ENCODE measurements at places on chromosomes 6 and 20.

DNA sequence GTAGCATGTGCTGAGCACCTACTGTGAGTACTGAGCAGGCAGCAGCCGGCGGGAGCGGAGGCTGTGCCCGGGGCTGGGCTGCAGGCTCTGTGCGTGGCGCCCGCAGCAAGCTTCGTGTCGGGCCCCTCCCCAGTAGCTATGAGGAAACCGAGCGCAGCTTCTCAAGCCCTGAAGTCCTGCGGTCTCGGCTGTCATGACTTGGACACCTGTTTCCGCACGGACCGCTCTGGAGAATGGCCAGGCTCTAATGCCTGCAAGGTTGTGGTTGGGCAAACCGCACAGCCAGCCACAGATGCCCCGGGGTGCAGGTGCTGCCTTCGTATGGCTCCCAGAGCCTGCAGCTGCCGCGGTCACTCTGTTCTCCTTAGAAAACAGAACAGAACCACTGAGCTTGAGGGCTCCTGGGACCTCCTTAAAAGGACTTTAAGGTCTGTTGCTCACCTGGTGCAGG is 33.7 kb downstream of the PYGB start:
- DNase-seq, result no peak

DNA sequence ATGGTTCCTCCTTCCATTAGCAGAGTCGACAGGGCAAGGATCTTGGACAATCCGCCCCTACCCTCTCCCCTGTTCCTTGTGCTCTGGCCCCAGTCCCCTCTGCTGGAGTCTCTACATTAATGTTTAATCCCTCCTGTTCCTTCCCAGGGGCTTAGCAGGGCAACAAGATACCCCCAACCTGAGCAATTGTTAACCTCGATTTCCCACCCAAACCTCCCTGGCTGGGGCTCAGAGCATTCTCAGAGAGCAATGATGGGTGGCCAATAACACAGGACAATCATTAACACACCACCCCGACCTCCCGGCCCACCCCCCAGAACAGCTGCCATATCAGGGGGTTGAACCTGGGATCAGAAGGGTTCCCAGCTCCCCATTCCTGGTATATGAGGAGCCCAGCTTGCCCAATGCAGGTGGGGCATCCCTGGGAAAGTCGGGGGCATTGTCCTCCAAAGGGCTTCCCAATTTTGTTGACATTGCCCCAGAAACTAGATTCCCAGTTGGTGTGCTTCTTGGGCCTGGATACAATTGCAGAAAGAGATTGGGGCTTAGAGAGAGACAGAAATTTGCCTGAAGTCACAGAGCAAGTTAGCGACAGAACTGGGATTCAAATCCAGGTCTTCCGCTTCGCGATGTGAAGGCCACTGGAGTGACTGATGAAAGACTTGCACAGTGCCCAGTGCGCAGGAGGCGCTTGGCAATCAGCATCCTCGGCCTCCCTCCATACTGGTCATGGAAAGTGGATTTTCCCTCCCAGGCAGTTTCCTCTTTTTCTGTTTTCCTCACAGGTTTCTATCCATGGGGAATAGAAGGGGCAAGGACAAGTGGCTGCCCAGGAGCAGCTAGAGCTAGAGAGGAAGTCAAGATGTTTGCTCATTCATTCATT is 59.6 kb upstream of the TTPAL start:
- no peak for DNase-seq

DNA sequence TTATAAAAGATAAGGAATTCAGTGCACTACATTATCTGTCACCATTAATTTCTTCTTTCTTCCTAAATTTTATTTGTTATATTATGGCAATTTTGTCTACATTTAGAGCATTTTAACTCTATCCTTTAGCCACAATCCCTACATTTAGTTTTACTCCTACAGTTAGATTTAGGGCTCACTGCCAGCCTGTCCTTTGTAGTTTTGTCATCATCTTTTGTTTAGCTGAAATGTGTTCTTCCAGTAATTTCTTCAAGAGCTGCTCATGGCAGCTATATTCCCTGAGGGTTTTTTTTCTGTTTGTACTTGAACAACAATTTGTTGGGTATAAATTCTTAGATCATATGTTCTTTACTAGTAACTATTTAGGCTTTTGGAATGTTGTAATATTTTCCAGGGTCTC is 72.7 kb upstream of the B3GAT2 start:
- DNase-seq, result no peak

DNA sequence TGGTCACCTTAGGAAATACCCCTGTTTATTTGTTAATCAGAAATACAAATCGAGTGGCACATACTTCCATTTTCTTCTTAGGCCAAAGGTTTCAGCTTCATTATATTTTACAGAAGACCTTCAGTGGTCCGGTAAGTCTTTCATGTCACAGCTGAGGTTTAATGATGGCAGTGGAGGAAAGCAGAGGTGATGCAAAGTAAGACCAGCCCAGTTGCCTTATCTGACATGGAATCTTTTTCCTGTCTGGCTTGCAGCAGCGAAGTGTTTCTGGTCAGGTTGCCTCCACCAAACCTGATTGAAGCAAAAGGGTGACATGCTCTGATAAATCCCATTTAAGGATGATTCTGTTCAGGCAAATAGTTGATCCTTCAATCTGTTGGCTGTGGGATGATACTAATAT is 100.0 kb downstream of the PRDM1 start:
- no peak for DNase-seq

GRCh38 chr6:85396159-85396808 is 53.6 kb upstream of the NT5E start:
- no peak for DNase-seq

DNA sequence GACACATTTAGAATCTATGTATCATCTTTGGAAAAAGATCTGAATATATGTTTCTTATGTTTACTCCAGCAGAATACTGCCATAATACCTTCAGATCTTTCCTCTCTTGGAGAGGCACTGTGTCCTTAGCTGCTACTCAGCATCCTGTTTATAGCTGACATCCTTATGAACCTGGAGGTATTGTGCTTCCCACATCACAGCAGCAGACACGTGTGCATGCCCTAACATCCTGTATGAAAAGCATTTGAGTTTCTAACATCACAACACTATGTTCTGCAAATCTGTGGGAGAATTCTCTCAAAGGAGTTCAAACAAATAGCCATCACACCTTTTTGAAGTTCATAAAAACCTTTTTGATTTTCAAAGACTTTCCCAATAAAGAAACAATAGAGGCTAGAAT is 216.0 kb downstream of the GJA1 start:
- DNase-seq, result no peak

GRCh38 chr20:1880529-1881239 is 14.5 kb upstream of the SIRPA start:
- DNase-seq, result no peak

DNA sequence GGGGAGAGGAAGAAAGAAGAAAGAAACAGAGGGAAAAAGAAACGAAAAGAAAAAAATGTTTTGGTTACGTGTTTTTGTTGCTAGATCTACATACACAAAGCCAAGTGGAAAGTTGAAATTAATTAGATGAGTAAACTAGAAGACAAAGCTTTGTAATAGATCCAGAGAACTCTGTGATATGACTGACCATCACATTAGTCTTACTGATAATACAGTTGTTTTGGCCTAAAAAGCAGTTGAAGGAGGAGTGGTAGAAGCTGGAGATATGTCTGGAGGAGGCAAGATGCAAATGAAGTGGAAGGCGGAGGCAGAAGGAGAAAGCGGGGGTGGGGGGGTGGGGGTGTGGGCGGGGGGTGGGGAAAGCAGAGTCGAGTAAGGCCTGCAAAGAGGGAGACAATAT is 500.1 kb upstream of the ID4 start:
- no peak for DNase-seq

DNA sequence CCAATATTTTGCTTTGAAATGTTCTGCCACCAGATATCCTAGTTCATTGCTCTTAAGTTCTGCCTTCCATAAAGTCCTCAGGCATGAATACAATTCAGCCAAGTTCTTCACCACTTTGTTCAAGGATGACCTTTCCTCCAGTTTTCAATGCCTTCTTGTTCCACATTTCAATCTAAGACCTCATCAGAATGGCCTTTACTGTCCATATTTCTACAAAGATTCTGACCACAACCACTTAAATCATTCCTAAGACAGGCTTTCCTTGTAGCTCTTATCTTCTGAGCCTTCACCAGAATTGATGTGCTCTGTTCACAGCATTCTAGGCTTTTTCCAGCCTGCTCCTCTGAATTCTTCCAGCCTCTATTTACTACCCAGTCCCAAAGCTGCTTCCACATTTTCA is 319.0 kb downstream of the HACE1 start:
- no peak for DNase-seq

- no peak for DNase-seq
These were observed 1.2 kb downstream of the GPR6 start for GRCh38 chr6:109979033-109979921.

GRCh38 chr20:58619864-58620431 is 31.1 kb upstream of the STX16 start:
- DNase-seq, result no peak

DNA sequence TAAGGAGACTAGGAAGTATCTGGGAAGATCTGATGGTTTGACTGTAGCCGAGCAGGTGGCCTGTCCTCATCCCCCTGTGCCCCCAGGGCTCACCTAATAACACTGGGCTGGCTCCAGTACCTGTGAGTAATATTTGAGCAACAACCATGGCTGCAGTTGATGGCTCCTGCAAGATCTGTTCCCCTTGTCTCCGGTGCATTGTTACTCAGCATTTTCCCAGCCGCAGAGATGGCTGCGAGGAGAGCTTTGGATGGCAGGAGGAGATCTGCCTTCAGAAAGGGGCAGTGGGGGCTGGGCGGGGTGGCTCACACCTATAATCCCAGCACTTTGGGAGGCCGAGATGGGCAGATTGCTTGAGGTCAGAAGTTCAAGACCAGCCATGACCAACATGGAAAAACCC is 39.3 kb downstream of the PTK7 start:
- DNase-seq, result no peak

DNA sequence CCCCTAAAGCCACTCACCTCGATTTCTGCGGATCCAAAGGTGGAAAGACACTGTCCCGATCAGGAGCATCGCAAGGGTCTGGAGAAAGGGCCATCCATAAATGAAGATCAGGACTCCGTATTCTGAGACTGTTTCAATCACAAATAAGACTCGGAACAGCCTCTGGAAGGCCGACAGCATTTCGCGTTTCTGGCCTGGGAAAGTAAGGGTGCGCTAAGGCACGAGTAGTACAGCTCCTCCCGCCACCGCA is 44.6 kb downstream of the DPPA5 start:
- no peak for DNase-seq

DNA sequence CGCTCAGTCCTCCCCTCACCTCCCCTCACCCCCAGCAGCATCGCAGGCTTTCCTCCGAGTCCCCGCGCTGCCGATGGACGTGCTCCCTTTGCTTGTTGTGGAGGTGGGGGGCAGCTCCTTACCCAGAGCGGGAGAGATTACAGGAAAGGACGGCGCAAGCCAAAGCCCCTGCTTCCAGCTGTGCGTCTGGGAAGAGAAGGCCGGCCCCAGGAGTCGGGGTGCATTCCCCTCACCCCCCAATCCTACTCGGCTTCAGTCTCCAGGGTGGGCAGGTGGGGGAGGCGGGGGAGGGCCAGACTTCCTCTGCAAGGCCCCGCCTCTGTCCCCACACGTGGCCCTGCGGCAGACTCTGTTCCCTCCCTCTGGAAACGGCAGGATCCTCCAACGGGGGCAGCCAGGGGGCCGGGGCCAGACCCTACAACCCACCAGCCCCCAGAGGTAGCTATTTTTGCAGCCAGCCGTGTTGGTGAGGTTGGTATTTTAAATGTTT is 43.6 kb downstream of the NTSR1 start:
- no peak for DNase-seq

DNA sequence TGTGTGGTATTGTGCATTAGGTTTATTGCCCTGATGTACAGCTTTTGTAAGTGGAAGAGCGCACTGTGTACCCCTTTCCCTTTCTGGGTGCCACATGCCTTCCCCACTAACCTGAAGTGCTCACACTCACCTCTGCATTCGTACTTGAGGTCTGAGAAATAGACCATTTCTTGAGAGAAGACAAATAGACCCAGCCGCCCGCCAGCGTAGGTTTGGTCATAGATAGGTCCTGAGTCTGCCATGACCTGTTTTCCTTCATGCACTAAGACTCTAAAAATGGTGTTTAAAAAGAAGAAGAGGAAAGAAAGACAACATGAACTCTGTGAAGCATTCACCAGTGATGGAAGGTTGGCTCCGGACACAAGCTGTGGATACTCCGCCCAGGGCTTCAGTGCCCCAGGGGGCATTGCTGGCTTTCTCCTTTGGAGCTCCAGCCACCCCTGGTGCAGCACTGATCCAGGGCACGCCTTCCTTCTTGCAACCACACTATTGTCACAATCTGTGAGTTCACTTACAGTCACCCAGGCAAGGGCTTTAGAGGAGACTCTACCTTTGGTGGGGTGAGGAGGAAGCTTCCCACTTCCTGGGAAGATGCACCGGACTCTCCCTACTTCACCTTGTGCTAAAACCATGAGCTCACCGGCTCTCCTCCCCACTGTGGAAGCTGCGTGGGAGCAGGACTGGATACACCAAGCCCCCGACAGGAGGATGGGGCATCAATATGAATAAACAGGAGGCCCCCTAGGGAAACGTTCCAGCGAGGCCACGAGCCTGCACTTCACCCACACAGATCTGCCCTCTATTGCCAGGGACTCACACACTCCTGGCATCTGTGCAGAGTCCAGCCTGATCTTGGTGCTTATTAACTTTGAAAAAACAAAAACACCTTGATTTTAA is 33.3 kb downstream of the THBS2 start:
- DNase-seq, result no peak

GRCh38 chr6:41232667-41233066 is 4.5 kb downstream of the TREML4 start:
- DNase-seq, result no peak

GRCh38 chr6:112116221-112116620 is 28.8 kb downstream of the FAM229B start:
- no peak for DNase-seq

GRCh38 chr6:47129129-47129528 is 87.0 kb upstream of the ADGRF1 start:
- no peak for DNase-seq

GRCh38 chr6:54633601-54634000 is 213.0 kb upstream of the FAM83B start:
- no peak for DNase-seq

DNA sequence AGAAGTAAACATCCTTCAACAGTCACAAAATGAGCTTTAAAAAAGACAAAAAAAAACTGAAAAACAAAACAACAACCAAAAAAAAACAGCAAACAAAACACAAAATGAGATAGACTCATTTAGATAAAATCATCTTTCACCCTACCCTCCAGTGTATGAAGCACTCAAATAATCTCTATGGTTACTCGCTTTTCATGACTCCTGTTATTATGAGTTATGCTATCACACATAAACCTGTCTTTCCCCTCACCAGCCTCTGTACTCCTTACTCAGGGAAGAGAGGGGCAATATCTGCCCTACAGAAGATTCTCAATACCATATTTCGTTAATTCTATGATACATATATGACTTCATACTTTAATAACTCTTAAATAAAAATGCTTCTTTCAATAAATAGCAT is 158.2 kb downstream of the TPBG start:
- no peak for DNase-seq

DNA sequence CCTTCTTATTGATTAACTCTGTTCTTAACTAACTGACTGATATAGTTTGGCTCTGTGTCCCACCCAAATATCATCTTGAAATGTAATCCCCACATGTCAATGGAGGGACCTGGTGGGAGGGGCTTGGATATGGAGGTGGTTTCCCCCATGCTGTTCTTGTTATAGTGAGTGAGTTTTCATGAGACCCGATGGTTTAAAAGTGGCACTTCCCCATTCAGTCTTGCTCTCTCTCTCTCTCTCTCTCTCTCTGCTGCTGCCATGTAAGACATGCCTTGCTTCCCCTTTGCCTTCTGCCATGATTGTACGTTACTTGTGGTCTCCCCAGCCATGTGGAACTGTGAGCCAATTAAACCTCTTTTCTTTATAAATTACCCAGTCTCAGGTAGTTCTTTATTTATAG is 81.8 kb upstream of the SPACA1 start:
- no peak for DNase-seq

Data from HS-27A (cell line).